ENCODE measurements at places on chromosomes 6 and 20.

DNA sequence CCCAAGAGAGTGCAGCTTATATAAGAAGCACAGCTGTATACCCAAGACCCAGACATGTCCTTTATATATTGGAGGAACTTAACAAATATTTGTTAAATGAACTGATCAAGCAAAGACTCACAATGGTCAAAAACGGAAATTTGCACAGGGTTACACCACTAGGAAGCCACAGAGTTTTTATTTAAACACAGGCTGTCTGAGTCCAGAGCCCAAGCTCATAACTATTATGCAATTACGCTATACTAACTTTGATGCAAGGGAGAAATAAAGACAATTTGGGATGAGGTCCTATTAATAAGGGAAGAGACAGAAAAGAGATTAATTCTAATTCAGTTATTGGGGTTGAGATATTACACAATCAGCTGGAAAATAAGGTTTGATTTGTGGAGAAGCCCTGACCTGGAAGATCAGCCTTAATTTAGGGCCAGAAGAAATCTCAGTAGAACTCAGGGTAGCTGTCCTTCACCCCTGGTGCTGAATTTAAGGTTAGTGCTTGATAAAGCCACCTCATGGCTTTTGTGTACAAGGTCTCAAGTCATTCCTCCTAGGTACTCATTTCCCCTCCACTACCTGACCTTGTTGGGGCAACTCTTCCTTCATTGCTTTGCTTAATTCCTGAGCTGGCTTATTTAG lies 10.5 kb upstream of the ZNF334 start:
- no peak for DNase-seq

- no peak for DNase-seq
Observed at GRCh38 chr6:91490671-91491301, 903.9 kb upstream of the MAP3K7 start.

GRCh38 chr20:25053255-25054031 lies 4.5 kb downstream of the ACSS1 start:
- DNase-seq = no peak

- DNase-seq = no peak
Observed at GRCh38 chr6:170233286-170234205, 57.3 kb downstream of the DLL1 start.

- no peak for DNase-seq
Observed at GRCh38 chr6:135158397-135158796, 22.7 kb upstream of the MYB start.

GRCh38 chr6:91713911-91714310 lies 1127.0 kb upstream of the MAP3K7 start:
- DNase-seq = no peak
